HCT116 (cell line): ENCODE measurements at places on chromosomes 2 and 18. TPM values are rescaled to one million over a fixed set of nuclear protein-coding genes. Genes with fewer than 3 reads are reported as not detected.

GRCh38 chr2:106176446-106177099, 17.5 kb downstream of the UXS1 start:
- no peaks in the 10 kb centered on the region for H3K36me3 ChIP-seq
- H3K4me1 ChIP-seq: no peaks in the 10 kb centered on the region
- H3K4me3 ChIP-seq: no peak overlapping the region

- no peaks in the 10 kb centered on the region for H3K36me3 ChIP-seq
- no peaks in the 10 kb centered on the region for H3K4me1 ChIP-seq
- H3K4me3 ChIP-seq: no peak overlapping the region
- peaks cover 71% of the 10 kb centered on the region; the same call in 1 of the 2 replicates for H3K27me3 ChIP-seq
- no peak overlapping the region for H3K27ac ChIP-seq
These were observed 136.6 kb upstream of the RMP24 start for GRCh38 chr18:35835833-35836232.

DNA sequence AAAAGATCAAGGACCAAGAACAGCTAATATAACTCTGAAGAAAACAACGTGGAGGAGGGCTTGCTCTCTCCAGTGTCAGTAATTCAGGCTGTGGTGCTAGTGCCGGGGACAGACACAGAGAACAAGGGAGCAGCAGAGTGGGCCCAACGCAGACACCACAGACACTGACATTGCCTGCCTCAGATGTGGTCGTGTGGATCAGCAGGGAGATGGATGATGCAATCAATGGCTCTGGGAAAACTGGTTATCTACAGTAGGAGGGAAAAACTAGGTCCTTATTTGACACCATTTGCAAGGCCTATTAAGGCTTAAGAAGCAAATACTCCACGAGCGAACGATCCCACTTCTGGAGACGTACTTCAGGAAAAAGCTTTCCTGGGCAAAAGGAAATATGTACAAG, 36.1 kb downstream of the HDLBP start:
- 0 out of 2 replicates have a peak, but pooled peaks cover 4% of the 10 kb centered on the region for H3K36me3 ChIP-seq
- H3K4me3 ChIP-seq: no peak overlapping the region
- H3K27ac ChIP-seq: no peak overlapping the region
- H3K4me1 ChIP-seq: peaks cover 12% of the 10 kb centered on the region
- no peaks in the 10 kb centered on the region for H3K27me3 ChIP-seq
- no peak for DNase-seq

GRCh38 chr2:144032566-144032965, 487.4 kb downstream of the ZEB2 start:
- no peak for DNase-seq
- H3K27ac ChIP-seq: no peak overlapping the region
- H3K27me3 ChIP-seq: no peaks in the 10 kb centered on the region
- H3K4me1 ChIP-seq: no peaks in the 10 kb centered on the region

The CXCR1 gene
- total RNA-seq: not detected

GRCh38 chr2:175887776-175888175, 114.3 kb downstream of the LNPK start:
- H3K4me1 ChIP-seq: no peaks in the 10 kb centered on the region
- no peaks in the 10 kb centered on the region for H3K36me3 ChIP-seq
- no peak overlapping the region for H3K27ac ChIP-seq
- no peak for DNase-seq

- H3K4me3 ChIP-seq: no peak overlapping the region
- no peak for DNase-seq
- no peak overlapping the region for H3K27ac ChIP-seq
- H3K27me3 ChIP-seq: no peaks in the 10 kb centered on the region
- H3K4me1 ChIP-seq: no peaks in the 10 kb centered on the region
- no peaks in the 10 kb centered on the region for H3K36me3 ChIP-seq
These were observed 212.2 kb downstream of the XIRP2 start for GRCh38 chr2:167100506-167100905.

- no peaks in the 10 kb centered on the region for H3K36me3 ChIP-seq
- no peak for DNase-seq
- no peak overlapping the region for H3K4me3 ChIP-seq
- peaks cover 34% of the 10 kb centered on the region for H3K27me3 ChIP-seq
These were observed 122.5 kb downstream of the FIGN start for GRCh38 chr2:163613266-163613731.

The AP1S3 gene
- total RNA-seq: 185 TPM

The DPY30 gene
- 79.5 TPM for total RNA-seq

DNA sequence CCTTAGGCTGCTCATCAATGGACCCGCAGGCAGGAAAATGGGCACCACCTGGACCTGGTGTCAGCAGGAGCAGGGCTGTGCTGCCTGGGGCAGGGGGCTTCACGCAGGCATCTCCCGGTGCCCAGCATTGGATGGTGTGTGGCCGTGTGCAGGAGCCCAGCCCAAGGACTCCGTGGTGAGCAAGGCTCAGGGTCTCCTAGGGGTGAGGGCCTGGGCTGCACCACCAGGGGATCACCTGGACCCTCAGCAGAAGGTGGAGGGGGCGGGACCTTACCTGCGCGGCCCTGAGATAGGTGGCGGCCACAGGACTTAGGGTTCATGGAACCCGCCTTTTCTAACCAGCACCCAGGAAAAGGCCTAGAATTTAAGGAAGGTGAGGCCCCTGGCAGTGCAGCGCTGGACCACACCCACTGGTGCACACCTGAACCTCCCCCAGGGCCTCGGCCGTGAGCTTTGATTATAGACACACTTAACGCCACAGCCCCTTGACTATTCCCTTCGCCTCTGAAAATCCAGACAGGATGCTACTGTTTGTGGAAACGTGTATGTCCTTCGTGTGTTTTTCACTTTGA, 89.0 kb downstream of the TMEM18 start:
- H3K27ac ChIP-seq: no peak overlapping the region
- H3K36me3 ChIP-seq: no peaks in the 10 kb centered on the region
- H3K4me1 ChIP-seq: no peaks in the 10 kb centered on the region
- DNase-seq: no peak
